ENCODE measurements at places on chromosomes 7 and 10.

- DNase-seq: no peak
Observed at GRCh38 chr7:18361756-18362155, 133.8 kb upstream of the HDAC9 start.

GRCh38 chr7:48028938-48029337 lies at the start of gene SUN3:
SUN3 (minus strand) TSS chr7:48029107; CDS start chr7:48028938, 169 bp downstream.
- no peak for DNase-seq

DNA sequence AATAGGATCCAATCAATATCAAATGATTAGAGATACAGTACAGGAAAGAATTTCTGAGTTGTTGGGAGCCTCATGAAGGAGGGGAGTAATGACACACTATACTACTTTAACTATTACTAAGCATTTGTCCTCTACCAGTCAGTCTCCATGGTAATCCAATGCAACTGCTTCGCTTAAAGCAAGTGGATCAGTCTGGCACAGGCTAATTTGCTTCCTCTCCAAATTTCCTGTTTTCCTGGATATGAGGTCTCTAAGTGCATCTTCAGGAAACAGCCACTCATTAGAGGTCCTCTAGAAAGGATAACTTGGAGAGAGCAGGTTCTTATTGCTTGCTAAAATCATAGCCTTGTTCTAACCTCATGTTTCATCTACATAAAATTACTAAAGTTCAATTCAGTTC lies 8.4 kb upstream of the SEPTIN7 start:
- DNase-seq: no peak

DNA sequence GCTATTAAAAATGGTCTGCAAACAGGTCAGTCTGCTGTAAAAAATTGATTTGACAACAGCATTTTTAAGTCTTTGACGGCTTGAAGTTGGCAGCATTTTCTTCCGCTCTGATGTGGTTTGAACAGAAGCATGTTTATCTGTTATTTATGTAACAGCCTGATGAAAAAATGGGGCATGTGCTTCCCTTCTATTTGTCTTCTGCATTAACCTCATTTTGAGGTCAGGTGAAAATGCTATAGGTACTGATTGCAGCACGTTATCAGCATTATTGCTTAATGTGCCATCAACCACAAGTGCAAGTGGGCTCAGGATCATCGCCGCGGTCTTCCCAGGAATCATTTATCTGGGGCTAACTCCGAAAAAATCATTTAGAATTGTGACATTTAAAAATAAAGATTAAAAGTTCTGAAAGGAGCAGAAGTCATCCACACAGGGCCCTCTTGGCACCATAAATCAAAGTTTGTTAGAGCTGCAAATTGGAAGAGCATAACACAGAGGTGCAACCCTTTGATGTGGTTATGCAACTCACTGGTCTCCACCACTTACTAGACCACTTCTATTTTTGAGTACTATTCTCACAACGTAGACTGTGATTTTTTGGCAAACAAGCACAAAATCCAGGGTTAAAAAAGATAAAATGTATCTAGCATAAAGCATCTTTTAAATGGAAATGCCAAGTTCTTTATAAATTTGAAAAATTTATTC lies 307.7 kb downstream of the MDFIC start:
- no peak for DNase-seq

GRCh38 chr7:96241855-96242254 lies 80.0 kb downstream of the SLC25A13 start:
- no peak for DNase-seq

DNA sequence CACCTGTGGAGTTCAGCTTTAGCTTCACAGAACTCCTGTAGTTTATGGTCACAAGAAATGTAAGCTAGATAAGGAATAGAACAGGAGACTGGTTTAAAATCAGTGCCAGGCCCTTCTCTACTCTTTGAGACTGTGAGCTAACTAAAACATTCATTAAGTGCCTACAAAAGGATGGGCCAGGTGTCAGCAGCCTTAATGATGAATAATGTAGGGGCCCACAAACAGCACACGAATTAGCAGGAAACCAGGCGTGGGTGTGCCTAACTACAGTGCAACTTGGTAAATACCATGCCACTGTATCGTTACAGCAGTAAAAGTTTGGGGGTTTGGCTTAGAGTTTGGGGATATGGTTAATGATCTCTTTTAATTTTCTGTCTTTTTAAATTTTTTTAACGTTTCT lies 6.1 kb upstream of the ABLIM1 start:
- DNase-seq: no peak

DNA sequence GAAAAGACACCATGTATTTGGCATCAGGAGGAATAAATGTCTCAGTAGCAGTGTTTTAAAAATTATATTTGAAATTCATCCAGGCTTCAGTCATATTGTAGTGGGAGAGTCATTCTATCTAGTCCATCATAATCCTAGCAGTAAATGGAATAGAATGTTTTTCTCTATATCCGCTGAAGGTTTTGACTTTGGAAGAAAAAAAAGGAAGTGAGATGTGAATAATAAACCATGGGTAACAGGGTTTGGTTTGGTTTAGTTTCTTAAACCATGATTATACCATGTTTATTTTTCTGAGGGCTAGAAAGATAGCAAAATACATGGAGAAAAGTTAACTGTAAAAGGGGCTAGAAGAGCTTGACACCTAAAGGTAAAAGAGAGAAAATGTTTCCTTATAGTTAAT lies 16.4 kb upstream of the BPGM start:
- no peak for DNase-seq

DNA sequence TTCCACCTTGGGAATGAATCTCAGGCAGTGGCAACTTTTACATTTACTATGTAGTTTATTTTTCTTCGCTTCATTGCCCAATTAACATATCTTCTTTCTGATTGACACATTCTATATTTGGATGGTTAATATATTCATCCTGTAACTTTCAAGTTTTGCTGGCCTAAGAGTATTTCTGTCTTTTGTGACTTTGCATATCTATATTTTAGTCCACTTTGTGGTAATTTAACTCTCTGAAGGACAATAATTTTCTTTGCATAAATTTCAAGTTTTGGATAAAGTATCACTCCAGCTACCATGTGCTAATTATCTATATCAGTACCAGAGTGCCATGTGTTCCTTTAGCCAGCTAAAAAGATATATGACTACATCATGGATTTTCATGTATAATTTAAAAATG lies 151.5 kb upstream of the KAT6B start:
- DNase-seq: no peak

- no peak for DNase-seq
Observed at GRCh38 chr10:92284112-92284704, 6.7 kb downstream of the CPEB3 start.

- DNase-seq: peak; percentile 79
Observed at GRCh38 chr7:39741942-39742623, 118.7 kb downstream of the RALA start.

- no peak for DNase-seq
Observed at GRCh38 chr7:36303202-36304098, 86.2 kb upstream of the ANLN start.

DNA sequence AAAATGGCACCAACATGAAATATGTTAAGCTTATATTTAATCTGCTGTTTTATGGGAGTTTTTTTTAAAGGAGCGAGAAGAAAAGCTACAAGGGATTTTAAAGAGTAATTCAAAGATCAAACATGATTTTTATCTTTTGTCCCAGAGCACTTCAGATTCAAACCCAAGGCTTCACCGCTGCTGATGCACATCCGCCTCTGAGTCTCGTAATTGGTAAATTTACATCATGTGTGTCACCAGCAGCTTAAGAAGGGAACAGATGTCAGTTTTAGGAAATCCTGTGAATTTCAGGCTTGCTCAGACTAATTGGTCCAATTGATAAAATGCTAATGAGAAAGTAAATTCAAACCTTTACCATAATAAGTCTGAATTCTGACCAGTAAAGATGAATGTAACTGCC lies 406.3 kb downstream of the GFRA1 start:
- DNase-seq: no peak
